ENCODE measurements at places on chromosomes 5 and 9.

DNA sequence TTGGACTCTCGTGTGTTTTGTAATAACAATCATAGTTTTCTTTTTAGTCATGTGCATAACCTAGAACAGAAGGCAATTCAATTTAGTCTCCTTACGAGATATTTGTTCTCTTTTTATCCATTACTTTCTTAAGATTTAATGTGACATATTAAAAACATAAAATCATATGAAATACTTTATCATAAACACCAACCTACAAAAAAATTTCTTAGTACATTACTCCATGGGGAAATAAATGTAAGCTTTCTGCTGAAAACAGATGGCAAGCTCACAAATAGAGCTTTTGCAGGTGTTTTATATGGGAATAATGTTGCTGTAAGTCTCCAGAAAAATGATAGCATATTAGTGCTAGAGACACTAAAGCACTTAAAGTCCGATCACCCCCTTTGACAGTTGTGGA lies 1035.2 kb upstream of the ARRDC3 start:
- no peak for DNase-seq

- DNase-seq, result no peak
These were observed 42.2 kb downstream of the GPR107 start for GRCh38 chr9:130095872-130096271.

GRCh38 chr5:135025730-135026644 lies 8.0 kb downstream of the PITX1 start:
- no peak for DNase-seq

DNA sequence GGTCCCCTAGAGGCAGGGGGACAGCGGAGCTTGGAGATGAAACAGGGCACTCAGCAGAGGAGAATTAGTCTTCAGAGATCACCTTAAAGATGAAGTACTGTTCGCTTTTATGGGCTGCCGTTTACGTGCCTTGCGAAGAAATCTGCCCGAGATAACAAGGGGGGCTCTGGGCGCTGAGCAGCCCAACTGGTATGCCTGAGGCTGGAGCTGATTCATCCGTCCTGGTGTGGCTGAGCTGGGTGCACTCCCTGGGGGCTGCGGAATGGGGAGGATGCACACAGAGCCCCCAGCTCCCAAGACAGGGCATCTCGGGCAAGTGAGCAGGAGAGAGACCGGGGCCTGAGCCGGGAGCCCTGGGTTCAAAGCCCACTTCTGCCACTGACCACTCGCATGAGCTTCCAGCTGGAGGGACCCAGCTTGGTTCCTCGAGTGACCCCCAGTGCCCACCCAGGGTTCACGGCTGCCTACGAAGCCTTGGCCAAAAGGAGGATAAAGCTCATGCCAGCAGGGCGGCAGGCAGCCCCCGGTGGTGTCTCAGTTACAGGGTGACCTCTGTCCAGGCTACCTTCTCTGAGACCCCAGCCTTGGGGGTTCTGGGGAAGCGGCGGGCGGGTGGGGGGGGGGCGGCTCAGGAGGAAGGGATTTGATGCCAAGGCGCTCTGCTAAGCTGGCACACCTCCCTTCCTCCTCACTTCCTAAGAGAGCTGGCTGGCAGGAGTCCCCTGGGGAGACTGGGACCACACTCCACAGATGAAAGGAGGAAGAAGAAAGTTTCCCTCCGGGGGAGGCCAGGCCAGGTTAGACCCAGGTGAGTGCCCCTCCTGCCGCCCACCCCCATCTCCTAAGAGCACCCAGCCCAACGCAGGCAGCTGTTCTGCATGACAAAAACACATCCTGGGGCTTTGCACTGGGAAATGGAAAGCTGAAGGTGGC lies 5.7 kb downstream of the FIBCD1 start:
- no peak for DNase-seq

GRCh38 chr5:100889896-100890295 lies 13.2 kb downstream of the ST8SIA4 start:
- DNase-seq, result no peak

GRCh38 chr9:113578882-113579282 lies 115.4 kb downstream of the RGS3 start:
- peak; percentile 84 for DNase-seq

- DNase-seq, result no peak
These were observed 213.4 kb downstream of the PTTG1 start for GRCh38 chr5:160635046-160635445.
